Progenitor cell of endocrine pancreas (in vitro differentiated cells): ENCODE measurements at places on chromosomes 4 and X.

GRCh38 chrX:130975947-130976346 lies 72.9 kb upstream of the ENOX2 start:
- peak; percentile 29 for DNase-seq
- no peaks in the 10 kb centered on the region for H3K4me1 ChIP-seq
- H3K27ac ChIP-seq = no peak overlapping the region
- no peaks in the 10 kb centered on the region for H3K36me3 ChIP-seq
- H3K4me3 ChIP-seq = no peak overlapping the region

GRCh38 chrX:113986427-113986826 lies 597.5 kb upstream of the HTR2C start:
- no peaks in the 10 kb centered on the region for H3K27me3 ChIP-seq
- no peaks in the 10 kb centered on the region for H3K36me3 ChIP-seq
- H3K4me1 ChIP-seq = peaks cover 16% of the 10 kb centered on the region
- DNase-seq = no peak
- H3K4me3 ChIP-seq = no peak overlapping the region

GRCh38 chrX:18099745-18100144 lies 120.9 kb downstream of the BEND2 start:
- H3K27me3 ChIP-seq = no peaks in the 10 kb centered on the region
- H3K4me3 ChIP-seq = no peak overlapping the region

- no peak for DNase-seq
- no peaks in the 10 kb centered on the region for H3K36me3 ChIP-seq
- no peaks in the 10 kb centered on the region for H3K27me3 ChIP-seq
- no peak overlapping the region for H3K4me3 ChIP-seq
- H3K4me1 ChIP-seq = no peaks in the 10 kb centered on the region
- H3K27ac ChIP-seq = no peak overlapping the region
These were observed 9.5 kb downstream of the EPGN start for GRCh38 chr4:74317616-74318246.

DNA sequence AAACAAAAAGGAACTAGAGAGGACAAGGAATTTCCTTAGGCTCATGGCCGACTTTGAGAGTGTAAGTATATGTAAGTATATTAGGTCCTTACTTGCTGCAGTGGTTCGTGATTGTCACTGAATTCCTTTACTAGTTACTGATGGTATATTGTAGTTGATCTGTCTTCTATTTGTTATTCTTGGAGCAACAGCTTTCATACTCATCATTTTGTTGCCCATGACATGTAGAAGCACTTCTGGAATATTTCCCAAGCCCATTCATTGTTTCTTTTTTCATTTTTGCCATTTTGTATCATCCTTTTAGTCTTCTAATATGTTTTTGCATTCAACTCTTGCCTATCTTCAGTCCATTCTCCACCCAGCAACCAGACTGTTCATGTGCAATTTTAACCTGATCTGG lies 170.0 kb downstream of the ARHGAP10 start:
- H3K27ac ChIP-seq = no peak overlapping the region
- peaks cover 11% of the 10 kb centered on the region for H3K36me3 ChIP-seq
- H3K4me3 ChIP-seq = no peak overlapping the region
- no peaks in the 10 kb centered on the region for H3K27me3 ChIP-seq
- no peaks in the 10 kb centered on the region for H3K4me1 ChIP-seq

GRCh38 chr4:8819473-8820177 lies 52.0 kb downstream of the HMX1 start:
- H3K27ac ChIP-seq = peak overlapping the region; percentile 27
- H3K27me3 ChIP-seq = peaks cover 32% of the 10 kb centered on the region
- H3K4me3 ChIP-seq = no peak overlapping the region
- peaks cover 3% of the 10 kb centered on the region for H3K4me1 ChIP-seq
- H3K36me3 ChIP-seq = no peaks in the 10 kb centered on the region
